ENCODE measurements at places on chromosomes 6 and 20. TPM values are rescaled to one million over a fixed set of nuclear protein-coding genes. Genes with fewer than 3 reads are reported as not detected.

The PLG gene
- polyA plus RNA-seq, result not detected

The SPAG4 gene
- polyA plus RNA-seq, result 8.9 TPM

The DST gene
- polyA plus RNA-seq, result 49.4 TPM

The SNX3 gene
- 150 TPM for polyA plus RNA-seq

The C6orf141 gene
- polyA plus RNA-seq, result 7.6 TPM

The EBF4 gene
- polyA plus RNA-seq, result 3.6 TPM

The EEF1E1 gene
- 62.0 TPM for polyA plus RNA-seq

The PPP1R14C gene
- polyA plus RNA-seq, result 0.30 TPM

The BFSP1 gene
- 1.5 TPM for polyA plus RNA-seq

The LY6G6C gene
- polyA plus RNA-seq, result 0.23 TPM

The KHDC1L gene
- 0.14 TPM for polyA plus RNA-seq

The SERPINB1 gene
- polyA plus RNA-seq, result 8.1 TPM

The TCF21 gene
- 0.05 TPM for polyA plus RNA-seq

The SOD2 gene
- 31.1 TPM for polyA plus RNA-seq

The PLCB1 gene
- 2.6 TPM for polyA plus RNA-seq

The ECI2 gene
- polyA plus RNA-seq, result 40.4 TPM
